ENCODE measurements at places on chromosomes 4 and X.
A peak's percentile ranks its signal among the peaks of the same experiment; 100 is the strongest.

- DNase-seq = no peak
These were observed 66.1 kb upstream of the SLC39A8 start for GRCh38 chr4:102411408-102411807.

- DNase-seq = no peak
These were observed 97.6 kb upstream of the NKX1-1 start for GRCh38 chr4:1503583-1504471.

DNA sequence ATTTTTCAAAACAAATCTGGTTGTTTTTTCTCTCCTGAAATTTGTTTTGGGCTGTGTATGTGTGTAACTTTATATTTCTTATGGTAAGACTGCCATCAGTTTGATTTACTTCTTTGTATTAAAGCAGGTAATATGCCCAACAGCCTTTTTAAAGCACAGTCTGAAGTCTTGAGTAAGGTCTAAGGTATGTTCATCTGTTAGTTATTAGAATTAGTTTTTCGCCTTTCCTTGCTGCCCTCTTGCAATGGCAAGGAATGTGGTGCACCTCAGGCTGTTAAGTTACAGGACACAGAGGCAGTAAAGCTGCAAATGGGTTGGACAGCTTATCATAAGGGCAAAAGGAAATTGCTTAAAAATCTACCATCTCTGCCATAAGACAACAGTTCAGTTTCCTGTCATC lies 71.8 kb downstream of the METTL14 start:
- no peak for DNase-seq

GRCh38 chr4:3658530-3658913 lies 107.7 kb upstream of the ADRA2C start:
- peak; percentile 7 for DNase-seq

DNA sequence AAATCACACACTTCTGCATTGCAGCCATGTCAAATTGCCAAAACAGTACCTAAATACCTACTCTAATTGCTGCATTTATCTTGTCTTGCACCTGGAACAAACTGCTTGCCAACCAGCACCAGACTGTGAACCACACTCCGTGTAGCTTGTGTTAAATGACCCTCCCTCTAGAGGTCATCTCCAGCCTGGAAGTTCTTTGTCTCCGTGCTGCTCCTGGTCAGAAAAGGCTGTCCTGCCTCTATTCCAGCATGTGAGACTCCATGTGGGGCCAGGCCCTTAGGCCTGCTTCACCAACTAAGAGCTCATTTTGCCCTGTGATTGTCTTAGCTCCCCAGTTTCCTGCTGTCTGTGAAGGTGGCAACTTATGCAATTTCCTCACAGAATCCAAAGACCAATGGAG lies 28.3 kb downstream of the CNGA2 start:
- DNase-seq = no peak

GRCh38 chr4:1629699-1630083 lies 54.4 kb downstream of the FAM53A start:
- DNase-seq = no peak

DNA sequence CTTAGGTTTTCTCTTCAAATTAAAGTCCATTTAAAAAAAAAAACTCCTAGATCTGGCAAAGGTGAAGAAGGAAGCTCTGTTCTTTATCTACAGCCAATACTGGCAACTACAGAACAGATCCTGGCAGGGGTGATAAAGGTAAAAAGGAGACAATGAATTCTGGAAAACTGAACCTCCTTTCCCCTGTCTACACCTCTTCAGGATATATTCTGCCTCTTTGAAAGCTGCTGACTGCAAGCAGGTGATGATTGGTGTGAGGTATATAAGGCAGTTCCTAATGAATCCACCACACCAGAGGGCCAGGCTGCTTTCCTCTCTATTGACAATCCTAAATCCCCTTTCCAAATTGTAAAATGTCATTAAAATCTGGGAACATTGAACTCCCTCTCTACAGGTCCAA lies 370.1 kb downstream of the PPP3CA start:
- DNase-seq = no peak

Measured in NCI-H2171 treated with DMSO at 0.1 percent for 48 hours (cell line).